Umbilical cord (tissue), 2 donors: ENCODE measurements at places on chromosomes 5 and 9.

GRCh38 chr5:151581812-151582583 is 9.1 kb downstream of the FAT2 start:
- no peak for DNase-seq

DNA sequence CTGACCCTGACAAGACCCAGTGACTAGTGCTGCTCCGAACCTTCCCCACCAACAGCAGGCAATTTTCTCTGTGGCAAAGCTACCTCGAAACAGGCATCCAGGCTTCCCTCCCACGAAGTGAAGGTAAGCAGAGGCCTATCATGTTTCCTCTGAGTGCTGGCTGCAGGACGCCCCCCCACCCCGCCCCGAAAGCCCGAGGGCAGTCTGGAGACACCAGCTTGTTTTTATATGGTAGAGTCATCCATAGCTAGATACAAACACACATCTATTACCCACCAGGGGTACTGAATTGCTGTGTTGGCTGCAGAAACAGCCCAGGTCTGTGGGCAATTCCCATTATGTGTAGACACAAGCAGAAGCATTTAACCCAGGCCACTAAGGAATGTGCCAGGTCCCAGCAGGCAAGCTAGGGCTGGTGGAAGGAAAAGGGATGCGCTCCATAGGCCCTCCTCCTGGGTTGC is 40.4 kb downstream of the LIX1 start:
- no peak for DNase-seq

- no peak for DNase-seq
Observed at GRCh38 chr5:31324842-31325241, 131.4 kb downstream of the CDH6 start.

DNA sequence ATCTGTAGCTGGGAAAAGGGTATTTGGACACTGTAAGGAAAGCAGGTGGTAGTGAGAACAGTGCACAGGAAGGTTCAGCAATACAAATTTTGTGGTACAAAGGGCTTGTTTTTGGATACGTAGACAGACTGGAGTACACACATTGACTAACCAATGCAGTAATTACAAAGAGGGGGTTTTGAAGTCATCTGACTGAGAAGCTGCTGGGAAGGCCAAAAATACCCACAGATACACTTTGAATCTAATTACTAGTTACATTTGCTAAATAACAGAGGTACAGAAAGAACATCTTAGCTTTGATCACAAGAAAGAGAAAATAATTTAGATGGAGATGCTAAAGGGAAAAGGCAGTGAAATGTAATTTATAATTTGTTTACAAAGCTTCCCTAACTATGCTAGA is 45.9 kb downstream of the PKD2L2 start:
- DNase-seq: no peak

DNA sequence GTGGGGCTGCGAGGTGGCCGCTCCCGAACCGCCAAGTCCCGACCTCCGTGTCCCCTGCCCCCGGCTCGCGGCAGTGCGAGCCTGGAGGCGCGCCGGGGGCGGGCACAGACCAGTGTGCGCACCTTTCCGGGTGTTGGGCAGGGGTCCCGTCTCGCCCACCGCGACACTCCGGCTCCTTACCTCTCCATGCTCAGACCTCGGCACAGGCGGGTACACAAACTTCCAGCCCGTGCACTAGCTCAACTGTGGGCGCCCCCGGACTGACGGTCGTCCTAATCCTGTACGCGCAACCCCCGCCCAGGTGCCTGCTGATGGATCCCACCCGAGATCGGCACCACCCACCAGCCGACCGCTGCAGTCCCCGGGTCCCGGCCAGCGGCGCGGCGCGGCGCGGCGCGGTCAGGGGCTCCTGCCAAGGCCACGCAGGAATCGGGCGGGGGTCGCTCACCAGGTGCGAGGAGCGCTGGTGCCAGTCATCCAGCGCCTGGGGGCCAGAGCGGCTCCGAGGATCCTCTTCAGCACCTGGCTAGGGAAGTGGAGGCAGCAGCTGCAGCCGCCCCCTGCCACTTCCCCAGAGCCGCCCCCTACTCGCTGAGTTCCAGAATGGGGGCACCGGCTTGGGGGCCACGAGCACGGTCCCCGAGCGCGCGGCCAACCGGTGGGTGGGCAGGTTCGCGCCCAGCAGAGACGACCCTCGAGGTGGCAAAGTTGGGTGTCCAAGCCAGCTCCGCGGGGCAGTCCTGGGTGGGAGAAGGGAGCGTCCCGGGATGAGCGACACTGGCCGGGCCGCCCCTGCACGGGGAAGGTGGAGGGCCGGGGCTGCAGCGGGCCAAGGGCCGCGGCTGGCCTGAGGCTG is 511 bp downstream of the SEMA5A start:
- DNase-seq: no peak

- DNase-seq: no peak
Observed at GRCh38 chr9:107523539-107523938, 34.0 kb upstream of the KLF4 start.

- peak; percentile 32 for DNase-seq
Observed at GRCh38 chr5:150487199-150488061, 20.5 kb upstream of the NDST1 start.

GRCh38 chr5:72093217-72093616 is 14.1 kb upstream of the MAP1B start:
- DNase-seq: no peak

DNA sequence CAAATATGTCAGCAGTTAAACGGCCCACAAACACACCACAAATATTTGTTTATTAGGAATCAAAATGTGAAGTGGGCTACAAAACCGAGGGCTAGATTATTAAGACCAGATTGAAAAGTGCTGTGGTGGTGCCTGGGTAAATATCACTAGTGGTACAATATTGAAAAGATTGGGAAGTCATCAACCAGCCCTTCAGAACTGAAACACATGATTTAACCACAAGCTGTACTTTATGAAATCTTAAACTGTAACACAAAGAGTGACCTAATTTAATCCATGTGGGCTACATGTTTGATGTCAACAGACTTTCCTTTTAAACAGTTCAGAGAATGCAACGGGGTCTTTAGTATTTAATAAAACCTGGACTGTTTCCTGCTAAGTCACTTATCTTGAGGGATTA is 182.3 kb downstream of the SPATA31D1 start:
- DNase-seq: no peak

GRCh38 chr9:134560654-134561053 is 80.9 kb upstream of the COL5A1 start:
- DNase-seq: no peak

- DNase-seq: no peak
Observed at GRCh38 chr9:136085815-136086212, 9.3 kb downstream of the NACC2 start.

GRCh38 chr5:78345485-78345884 is 14.9 kb upstream of the SCAMP1 start:
- peak; percentile 12 for DNase-seq

DNA sequence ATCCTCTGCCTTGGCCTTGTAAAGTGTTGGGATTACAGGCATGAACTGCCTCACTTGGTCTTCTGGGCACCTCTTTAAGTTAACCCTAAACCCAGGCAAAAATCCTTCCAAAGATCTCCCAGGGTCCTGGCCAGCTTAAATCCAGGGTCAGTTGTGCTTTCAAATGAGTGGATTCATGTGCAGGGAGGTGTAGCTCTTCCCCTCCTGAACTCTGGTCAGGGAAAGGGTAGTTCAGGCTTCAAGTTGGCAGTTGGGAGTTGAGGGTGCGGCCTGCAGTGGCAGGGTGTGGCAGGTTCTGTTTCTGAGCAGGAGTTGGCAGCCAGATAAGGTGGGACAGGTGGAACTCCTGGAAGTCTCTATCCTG is 3.6 kb downstream of the HNRNPAB start:
- no peak for DNase-seq

GRCh38 chr5:129852747-129853352 is 51.4 kb upstream of the CHSY3 start:
- peak; percentile 78 for DNase-seq

DNA sequence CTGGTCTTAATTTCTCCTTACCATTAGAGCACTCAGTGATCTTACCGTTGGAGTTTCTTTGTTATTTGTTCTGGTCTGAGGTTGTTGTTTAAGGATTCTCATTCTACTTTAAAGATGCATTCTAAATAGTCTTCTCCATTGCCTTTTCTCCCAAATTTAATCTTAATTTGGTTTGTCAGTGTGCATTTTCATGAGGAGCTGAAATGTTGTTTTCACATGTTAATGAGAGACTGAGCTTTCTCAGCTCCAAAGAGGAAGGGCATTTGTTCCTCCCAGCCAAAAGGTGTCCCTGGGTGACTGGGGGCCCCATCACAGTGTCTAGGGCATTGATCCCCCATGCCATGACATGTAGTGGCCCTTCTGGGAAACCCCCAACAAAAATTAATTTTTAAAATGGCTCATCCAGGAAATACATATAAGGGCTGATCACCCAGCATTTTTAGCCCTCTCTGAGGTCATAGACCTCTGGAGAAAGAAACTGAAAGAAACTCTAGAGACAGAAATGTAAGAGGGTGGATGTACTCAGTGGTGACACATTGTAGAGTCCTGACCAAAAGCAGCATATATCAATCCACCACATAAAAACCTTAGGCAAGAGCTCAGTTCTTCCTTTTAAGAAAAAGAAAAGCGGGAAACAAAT is 240.4 kb upstream of the RAI14 start:
- no peak for DNase-seq

DNA sequence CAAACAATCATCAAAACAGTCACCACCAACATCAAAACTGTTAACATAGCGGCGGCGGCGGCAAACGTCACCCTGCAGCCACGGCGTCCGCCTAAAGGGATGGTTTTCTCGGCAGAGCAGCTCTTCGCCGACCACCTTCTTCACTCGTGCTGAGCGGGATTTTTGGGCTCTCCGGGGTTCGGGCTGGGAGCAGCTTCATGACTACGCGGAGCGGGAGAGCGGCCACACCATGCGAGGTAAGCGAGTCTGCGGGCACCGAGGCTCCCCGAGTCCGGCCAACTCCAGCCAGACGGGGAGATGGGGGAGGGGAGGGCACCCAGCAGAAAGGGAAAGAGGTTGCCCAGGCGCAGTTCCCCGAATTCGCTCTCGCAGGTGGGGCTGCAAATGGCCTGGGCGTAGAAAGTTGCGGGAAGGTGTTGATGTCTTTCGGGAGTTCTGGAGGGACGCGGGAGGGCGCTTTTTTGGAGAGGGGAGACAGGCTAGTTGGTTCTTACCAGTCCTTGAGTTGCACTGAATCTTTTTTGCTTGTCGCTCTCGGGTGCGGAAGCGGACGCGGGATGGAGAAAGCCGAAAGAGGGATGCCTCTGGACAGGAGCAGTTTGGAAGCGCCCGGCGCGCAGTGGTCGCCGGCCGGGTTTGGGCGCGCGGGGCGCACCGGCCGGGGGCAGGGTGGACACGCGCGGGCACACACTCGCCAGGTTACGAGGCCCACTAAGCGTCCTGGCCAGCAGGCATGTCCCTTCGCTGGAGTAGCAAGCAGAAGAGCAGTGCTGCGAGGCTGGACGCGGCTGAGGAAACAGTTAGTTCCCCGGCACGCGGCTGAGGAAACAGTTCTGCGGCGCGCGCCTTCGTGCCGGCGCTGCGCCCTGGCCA is 849 bp downstream of the RORB start:
- peak; percentile 10 for DNase-seq

DNA sequence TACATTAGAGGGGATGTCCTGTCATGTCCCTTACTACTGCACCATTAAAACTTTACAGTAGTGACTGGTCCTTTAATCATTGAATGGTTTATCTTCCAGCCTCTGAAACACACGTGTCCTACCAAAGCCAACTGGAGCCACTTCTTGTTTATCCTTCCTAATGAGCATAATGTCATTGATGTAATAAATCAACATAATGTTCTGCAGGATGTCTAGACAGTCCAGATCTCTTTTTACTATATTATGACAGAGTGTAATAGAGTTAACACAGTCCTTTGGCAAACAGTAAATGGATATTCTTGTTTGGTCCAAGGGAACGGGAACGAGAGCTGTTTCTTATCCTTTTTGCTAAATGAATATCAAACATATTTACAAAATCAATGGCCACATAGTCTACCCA is 88.1 kb upstream of the PTPRD start:
- DNase-seq: no peak

- DNase-seq: no peak
Observed at GRCh38 chr5:177365845-177366527, 8.3 kb downstream of the RGS14 start.

DNA sequence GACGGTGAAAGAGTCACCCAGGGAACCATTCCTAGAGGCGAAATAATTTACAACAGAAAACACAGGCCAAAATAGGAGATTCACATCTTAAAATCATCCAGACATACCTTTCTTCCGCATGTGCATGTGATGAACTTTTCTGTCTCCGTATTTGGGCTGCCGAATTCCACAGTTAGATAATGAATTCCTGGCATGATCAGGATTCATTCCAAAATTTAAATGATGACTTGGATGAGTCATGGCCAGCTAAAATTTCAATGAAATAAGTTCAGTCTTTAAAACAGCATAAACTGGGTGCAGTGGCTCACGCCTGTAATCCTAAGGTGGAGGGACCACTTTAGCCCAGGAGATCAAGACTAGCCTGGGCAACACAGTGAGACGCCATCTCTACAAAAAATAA is 82.7 kb downstream of the DROSHA start:
- DNase-seq: no peak

DNA sequence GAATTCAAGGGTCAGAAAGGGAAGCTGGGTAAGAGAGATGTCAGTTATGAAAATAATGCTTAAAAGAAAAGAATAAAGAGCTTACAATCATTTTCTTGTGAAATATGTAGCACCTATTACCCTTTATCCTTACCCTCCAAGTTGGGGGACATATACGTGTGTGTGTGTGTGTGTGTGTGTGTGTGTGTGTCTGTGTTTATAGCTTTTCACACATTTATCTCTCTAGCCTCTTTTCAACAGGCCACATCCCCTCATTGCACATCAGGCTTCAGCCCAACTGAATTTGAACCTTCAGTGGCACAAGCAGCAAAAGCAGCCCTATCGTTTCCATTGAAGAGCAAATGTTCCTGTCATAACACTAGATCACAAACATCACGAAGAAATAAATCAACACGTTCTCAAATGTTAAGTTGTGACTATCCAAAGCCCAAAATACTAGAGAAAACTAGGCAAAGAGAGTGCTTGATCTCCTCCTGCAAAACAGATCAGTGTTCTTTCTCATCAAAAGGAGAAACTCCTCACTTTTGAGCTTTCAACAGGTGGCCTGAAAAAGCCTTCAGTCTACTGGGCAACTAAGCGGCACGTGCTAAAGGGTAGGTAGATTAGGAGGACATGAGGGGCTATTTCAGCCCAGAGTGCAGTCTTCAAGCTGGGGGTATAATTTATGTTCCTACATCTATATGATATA is 416.4 kb downstream of the EFNA5 start:
- DNase-seq: no peak

GRCh38 chr5:94197970-94198369 is 420.4 kb downstream of the KIAA0825 start:
- no peak for DNase-seq
